ENCODE measurements at places on chromosomes 2 and 18.

- DNase-seq, result no peak
Measured at GRCh38 chr2:241465543-241465942, 42.8 kb downstream of the STK25 start.

- DNase-seq, result peak; percentile 26
Measured at GRCh38 chr18:25853691-25854433, 236.6 kb downstream of the SS18 start.

- DNase-seq, result no peak
Measured at GRCh38 chr18:9708434-9709303, 568 bp downstream of the RAB31 start.

- no peak for DNase-seq
Measured at GRCh38 chr2:221495731-221496130, 76.4 kb downstream of the EPHA4 start.

GRCh38 chr2:179768765-179769164, 92.6 kb downstream of the ZNF385B start:
- peak; percentile 42 for DNase-seq

- peak; percentile 69 for DNase-seq
Measured at GRCh38 chr2:234218266-234219045, 168.0 kb downstream of the SPP2 start.

DNA sequence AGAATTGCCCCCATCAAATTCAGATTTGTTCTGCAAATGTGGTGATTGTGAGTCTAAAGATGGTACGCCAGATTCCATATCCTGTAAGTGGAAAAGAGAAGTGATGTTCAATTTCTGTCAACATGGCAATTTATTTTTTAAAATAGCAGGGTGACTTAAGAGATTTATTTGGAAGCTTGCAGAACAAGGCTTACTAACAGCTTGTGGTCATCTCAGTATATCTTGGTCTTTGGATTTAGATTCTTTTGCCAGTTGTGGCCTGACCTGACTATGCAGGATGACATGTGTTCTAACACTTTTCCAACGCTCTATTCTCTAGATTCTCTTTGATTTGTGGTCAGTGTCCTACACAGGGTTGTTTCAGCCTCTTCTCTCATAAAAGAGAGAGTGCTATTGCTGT, 74.4 kb downstream of the MAP3K20 start:
- DNase-seq, result no peak

- no peak for DNase-seq
Measured at GRCh38 chr2:9196637-9197036, 10.0 kb upstream of the ASAP2 start.

GRCh38 chr2:207434306-207434705, 95.5 kb upstream of the CREB1 start:
- no peak for DNase-seq

DNA sequence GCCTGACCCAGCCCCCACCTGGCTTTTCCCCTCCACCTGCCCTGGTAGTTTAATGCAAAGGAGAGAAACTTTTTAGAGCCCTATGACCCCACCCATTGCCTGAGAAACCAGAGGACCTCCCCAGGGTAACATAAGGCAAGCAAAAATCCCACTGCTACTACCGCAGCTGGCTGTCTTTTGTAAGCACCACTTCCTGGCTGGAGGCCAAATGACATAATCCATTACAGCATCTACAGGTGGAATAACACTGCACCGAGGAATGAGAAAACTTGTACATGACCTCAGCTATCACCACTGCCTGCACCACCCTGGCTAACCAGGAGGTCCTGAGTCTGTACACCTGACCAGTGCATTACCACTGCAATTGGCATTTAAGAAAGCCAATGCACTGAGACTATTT, 149.6 kb upstream of the GALNT5 start:
- no peak for DNase-seq

- no peak for DNase-seq
Measured at GRCh38 chr2:163558251-163559021, 177.4 kb downstream of the FIGN start.

DNA sequence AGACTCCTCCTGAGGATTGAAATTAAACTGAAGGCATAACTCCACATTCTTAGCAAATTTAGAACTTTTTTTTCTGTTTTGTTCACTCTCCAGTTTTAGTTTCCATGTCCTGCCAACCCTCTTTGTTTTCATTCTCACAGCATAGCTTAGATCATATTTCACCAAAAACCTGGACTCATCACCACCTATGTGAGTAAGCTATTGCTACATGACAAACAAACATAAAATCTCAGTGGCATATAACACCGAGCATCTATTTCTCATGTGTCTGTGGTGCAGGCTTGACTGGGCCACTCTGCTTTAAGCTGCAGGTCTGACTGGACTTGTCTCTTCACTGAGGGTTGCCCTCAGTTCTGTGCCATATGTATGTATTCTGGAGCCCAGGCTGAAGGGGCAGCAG, 385.2 kb downstream of the ARHGAP15 start:
- no peak for DNase-seq

Measured in umbilical cord (tissue), 2 donors.